ENCODE measurements at places on chromosomes 4 and X.

DNA sequence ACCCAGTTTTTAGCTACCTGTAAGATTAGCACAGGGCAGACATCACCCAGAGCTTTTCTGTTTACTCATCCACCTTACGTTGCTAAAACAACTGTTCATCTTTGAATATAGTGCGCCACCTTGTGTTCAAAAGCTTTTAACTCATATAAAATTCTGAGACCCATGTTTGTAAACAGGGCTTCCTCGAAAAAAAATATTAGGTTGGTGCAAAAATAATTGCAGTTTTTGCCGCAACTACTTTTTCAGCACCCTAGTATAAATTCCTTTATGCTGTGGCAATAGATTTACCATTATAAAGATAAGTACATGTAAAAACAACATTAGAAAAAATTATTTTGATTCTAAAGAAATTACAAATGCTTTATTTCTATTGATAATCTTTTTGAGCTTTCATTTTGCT is 147.9 kb downstream of the LRBA start:
- no peak for DNase-seq

DNA sequence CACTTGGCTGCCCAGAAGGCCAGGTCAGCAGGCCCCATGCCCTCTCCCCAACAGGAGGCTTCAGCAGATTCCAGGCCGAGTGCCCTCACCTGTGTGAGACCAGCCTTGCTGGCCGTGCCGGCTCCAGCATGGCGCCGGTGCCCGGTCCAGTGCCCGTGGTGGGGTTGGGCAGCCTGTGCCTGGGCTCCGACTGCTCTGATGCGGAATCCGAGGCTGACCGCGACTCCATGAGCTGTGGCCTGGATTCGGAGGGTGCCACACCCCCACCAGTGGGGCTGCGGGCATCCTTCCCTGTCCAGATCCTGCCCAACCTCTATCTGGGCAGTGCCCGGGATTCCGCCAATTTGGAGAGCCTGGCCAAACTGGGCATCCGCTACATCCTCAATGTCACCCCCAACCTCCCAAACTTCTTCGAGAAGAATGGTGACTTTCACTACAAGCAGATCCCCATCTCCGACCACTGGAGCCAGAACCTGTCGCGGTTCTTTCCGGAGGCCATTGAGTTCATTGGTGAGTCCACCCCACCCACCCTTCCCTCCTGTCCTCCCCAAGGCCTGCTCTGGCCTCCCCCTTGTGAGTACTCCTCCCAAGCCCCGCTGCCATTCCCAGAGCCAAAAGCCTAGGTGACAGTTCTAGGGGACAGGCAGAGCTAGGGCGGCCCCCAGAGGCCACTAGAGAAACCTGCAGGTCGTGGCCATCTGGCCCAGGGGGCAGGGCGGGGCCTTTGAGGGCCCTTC is 2.3 kb downstream of the DUSP9 start:
- peak; percentile 27 for DNase-seq

DNA sequence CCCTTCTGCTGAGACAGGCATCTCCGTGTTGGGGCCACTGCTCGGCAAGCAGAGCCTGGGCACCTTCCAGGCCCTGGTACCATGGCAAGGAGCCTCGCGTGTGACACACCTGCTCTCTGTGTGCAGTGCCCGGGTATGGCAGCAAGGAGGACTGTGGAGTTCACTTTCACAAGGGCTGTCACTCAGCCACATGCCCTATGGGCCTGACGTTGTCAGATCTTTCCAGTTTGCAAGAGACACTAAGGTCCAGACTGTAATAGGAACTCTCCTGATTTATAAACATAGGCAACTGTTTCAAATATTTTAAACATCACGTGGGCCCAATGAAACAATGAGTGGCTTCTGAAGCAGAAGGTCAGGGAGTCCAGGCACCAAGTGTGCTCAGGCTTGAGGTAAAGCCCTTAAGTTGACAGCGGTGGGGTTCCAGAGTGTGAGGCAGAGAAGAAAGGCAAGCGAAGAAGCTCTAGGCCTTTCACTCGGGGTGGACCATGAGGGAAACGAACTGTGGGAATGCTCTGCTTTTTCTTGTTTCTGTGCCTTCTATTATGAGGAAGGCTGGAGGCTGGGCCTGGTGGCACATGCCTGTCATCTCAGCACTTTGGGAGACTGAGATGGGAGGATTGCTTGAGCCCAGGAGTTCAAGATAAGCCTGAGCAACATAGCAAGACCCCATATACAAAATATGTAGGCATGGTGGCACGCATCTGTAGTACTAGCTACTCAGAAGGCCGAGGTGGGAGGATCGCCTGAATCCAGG is 108.6 kb upstream of the TRIM2 start:
- no peak for DNase-seq

DNA sequence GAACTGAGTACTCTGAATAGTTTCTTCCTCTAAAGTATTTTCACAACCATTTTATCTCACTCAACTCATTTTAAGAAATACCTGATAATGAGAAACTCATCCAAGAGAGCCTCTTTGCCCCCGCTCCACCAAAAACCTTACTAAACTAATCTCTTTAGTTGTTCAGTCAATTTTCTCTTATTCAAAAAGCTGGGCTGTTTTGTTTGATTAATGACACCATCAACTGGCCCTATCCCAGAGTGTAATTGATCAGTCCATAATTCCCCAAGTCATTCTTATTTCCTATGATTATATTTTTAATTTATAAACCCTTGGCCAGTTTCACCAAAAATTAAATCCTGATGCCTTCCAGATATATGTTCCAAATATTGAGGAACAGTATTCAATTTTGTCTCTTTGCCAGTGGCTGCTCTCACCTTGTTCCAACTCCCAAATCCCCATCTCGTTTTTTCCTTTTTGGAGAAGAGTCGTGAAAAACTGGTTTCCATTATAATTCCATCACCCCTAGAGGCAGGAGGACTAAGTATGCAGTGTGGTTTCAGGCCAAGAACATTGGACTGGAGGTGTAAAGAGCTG is 10.4 kb downstream of the LIMCH1 start:
- no peak for DNase-seq

- DNase-seq: no peak
These were observed 16.3 kb downstream of the SULT1B1 start for GRCh38 chr4:69744157-69744478.

DNA sequence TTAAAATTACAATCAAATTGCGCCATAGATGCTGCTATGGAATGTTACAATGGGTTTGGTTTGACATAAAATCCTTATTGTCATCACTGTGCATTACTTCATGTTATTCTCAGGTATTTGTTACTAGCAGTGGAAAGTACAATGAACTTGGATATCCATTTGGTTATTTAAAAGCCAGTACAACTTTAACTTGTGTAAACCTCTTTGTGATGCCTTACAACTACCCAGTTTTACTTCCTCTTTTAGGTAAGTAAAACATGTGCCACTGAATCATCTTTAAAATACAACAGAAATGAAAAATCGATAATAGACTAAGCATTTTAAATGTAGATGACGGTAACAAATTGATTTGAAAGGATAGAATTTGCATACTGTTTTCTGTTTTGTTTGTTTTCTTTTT is 35.6 kb downstream of the INTS6L start:
- no peak for DNase-seq

DNA sequence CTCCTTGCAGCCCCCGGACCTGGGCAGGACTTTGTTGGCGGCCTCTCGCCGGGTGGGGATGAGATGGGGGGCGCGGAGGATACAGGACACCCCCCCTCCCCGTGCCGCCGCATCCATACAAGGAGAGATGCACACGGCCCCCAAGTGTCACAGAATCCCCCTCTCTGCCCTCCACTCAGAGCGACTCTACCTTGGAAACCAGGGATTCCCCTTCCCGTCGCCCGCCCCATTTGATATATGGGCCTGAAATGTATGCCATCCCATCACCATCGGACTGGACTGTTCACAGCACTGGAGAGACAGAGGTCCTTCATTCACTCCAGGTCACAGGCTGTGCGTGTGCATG is 426 bp downstream of the PORCN start:
- no peak for DNase-seq

DNA sequence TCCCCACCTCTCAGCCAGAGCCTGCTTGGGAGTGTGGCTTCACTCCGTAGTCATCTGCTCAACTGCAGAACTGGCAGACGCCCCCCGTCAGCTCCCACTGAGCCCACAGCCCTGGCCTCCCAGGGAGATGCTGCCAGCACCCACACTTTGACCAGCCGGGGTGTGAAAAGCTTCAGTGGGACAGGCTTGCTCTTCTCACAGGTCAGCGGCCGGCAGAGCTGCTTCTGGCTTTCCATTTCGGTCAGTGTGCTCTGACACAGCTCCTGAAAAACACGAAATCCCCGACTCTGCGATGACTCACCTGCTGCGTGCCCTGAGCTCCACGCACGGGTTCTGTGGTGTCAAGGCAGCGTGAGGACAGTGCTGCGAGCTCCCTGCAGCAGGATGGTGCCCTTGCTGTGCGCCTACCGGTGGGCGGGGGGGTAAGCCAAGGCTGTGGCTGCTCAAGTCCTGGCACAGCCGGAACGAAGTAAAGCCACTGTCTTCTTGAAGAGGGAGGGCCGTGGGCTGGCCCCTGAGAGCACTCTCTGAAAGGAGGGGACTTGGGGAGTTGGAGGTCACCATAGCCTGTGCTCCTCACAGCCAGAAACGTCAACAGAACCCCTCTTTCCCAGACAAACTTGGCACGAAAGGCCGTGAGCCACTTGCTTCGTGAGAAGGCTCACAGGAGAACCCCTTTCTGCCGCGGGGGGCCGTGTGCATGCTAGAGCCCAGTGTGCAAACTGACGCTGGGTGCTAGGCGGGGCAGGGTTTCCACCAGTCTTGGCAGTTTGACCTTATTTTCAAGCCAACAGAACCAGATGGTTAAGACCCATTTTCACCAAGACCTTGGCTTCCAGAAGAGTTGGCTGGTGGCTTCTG is 23.6 kb downstream of the NOP14 start:
- no peak for DNase-seq

DNA sequence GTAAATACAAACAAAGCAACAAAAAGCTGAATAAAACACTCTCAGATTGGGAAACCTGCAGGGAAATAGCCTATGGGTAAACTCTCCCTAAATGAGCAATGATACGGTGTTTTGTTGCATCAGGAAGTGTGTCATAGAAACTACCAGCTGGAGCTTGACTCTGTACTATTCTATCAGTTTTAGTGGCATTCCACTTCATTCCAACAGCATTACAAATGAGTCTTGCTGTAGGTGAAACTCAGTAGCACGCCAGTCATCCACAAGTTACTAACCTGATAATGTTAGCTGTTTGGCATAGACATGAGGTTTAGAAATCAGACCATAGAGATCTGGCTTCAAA is 24.9 kb downstream of the FGFBP1 start:
- DNase-seq: no peak

- DNase-seq: no peak
These were observed 614.5 kb downstream of the TMA16 start for GRCh38 chr4:164108971-164109370.

DNA sequence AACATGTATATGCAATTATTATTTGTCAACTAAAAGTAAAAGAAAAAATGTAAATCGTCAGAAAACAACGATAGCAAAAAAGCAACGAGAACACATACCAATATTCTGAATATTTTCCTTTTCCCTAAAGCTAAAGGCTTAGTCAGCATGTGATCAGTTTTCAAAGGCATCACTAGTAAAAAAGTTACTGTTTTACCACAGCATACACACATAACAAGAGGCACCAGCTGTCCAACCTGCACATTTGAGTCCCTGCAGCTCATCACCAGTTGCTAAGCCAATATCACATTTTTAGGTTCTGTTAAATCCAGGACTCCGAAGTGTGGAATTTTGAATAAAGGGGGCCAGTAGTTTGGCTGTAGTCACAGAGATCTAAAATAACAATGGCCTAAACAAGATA is 203.8 kb downstream of the ADGRA3 start:
- no peak for DNase-seq

DNA sequence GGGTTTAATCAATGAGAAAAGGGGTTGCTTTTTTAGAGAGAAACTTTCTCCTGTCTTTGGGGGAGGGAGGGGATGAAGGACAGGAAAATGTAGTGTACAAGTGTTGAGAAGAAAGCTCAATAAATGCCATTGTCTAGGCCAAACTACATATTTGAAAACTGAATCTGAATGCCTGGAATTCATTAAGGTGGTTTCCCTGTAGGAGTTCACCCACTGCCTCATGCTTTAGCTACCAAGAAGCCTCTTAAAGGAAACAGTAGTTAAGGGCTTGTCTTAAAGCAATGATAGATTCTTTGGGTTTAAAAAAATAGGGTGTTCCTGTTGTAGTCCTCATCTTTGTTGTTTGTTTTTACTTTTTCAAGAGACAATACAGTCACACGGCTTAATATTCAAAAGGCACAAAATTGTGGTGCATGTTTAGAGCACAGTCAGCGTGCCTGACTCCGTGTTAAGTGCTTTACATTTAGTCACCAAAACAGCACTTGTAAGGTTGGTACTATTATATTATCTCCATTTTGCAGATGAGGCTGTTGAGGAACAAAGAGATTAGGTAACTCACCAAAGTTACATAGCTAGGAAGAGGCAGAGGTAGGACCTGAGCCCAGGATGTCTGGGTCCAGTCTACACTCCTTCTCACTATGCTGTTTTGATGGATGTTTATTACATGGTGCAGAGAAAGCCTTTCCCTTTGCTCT is 46.0 kb downstream of the FNIP2 start:
- DNase-seq: no peak

GRCh38 chrX:22952010-22952409 is 47.8 kb upstream of the DDX53 start:
- no peak for DNase-seq

- no peak for DNase-seq
These were observed 39.6 kb downstream of the PDLIM5 start for GRCh38 chr4:94491322-94491721.

DNA sequence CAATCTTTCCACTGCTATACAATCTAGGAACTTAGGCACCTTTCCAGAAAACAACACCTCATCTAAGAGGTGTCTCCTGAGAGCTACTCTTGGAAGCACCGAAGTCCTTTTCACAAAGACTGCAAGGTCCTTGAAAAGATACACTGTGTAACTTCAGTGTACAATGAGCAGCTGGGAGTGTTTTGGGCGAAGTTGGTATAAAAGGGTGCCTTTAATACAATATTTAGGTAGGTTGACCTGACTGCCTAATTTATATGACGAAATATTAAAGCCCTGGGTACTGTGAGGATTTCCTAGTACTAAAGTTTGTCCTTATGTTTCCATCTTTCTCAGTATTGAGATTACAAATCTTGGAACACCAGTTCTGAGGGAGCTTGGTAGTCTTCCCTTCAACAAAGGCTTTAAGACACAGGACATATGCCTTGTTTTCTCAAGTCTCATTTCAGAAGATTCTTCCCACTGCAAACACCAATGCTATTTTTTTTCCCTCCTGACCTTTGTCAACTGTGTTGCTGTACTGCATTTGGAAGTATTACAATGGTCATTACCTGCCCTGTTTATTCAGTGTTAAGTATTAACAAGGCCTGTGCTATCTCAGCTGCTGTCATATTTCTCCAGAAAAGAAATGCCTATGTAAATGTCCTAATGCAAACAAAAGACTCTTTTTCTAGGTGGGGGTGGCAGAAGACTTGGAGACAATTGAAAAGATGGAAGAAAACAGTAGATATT is 134.2 kb downstream of the MAML3 start:
- no peak for DNase-seq

GRCh38 chrX:2135421-2135820 is 365.4 kb downstream of the DHRSX start:
- DNase-seq: no peak

Data from activated CD4-positive, alpha-beta T cell treated with anti-CD3 and anti-CD28 coated beads, Interleukin-2, amount 50 U/mL, for 1 hour (primary cell).